Esophagus mucosa (tissue), 1 donor: ENCODE measurements at places on chromosomes 11 and 22. TPM values are rescaled to one million over a fixed set of nuclear protein-coding genes. Genes with fewer than 3 reads are reported as not detected.

The TST gene
- 83.2 TPM for total RNA-seq

The RAB39A gene
- total RNA-seq, result not detected

The L3MBTL2 gene
- total RNA-seq, result 13.2 TPM

The GLYAT gene
- not detected for total RNA-seq

The IGSF22 gene
- total RNA-seq, result not detected

The TEX54 gene
- total RNA-seq, result not detected

DNA sequence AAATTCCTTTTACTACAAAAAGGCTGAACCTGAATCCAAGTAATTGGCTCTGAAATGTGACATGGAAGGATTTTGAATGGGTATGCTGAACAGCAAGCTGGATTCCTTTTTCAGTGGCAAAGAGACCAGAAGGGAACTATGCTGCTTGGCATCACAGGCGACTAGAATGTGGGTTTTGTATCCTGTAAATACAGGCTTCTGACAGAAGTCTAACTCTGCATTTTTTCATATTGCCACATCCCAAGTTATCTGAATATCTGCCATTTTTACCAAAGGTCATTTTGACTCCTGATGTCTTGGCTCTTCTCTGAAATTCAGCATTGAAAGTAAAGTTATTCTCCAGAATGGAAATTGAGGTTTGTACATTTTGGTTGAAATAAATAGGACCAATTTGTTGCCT, 145.7 kb downstream of the ARHGAP42 start:
- no peak for ATAC-seq

DNA sequence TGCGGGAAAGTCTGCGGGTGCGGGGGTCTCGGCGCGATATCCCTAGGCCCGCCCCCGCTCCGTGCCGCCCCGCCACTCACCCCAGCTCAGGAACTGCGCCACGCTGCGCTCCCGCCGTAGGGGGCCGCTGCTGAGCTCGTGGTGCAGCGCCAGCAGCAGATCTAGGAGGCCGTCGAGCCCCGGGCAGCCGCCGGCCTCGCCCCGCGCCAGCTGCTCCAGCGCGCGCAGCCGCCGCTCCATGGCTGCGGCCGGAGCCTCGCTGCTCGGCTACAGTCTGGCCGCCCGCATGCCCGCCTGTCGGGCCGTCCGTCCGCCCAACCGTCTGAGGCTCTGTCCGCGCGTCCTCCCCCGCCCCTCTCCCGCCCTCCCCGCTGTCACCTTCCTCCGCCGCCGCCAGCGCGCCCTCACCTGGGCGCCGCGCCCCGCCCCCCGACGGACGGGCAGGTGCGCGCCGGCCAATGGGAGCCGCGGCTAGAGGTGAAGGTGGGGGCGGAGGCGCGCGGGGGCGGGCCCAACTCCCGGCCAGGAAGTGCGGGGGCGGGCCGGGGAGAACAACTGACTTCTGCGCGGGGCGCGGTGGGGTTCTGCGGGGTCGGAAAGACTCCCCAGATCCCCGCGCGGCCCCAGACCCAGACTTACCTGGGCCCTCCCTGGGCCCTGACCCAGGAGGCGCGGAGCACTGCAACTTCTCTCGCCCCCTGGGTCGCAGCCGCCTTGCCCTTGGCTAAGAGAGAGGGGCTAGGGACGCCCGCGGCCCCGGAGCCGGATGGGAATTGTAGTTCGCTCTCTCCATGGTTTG, at the start of gene CDC42BPG:
Gene CDC42BPG, minus strand, starts transcription at position 324 of the 799 bp plus-strand sequence. Its CDS starts 84 bp downstream, at position 240.
- ATAC-seq, result peak; percentile 66

DNA sequence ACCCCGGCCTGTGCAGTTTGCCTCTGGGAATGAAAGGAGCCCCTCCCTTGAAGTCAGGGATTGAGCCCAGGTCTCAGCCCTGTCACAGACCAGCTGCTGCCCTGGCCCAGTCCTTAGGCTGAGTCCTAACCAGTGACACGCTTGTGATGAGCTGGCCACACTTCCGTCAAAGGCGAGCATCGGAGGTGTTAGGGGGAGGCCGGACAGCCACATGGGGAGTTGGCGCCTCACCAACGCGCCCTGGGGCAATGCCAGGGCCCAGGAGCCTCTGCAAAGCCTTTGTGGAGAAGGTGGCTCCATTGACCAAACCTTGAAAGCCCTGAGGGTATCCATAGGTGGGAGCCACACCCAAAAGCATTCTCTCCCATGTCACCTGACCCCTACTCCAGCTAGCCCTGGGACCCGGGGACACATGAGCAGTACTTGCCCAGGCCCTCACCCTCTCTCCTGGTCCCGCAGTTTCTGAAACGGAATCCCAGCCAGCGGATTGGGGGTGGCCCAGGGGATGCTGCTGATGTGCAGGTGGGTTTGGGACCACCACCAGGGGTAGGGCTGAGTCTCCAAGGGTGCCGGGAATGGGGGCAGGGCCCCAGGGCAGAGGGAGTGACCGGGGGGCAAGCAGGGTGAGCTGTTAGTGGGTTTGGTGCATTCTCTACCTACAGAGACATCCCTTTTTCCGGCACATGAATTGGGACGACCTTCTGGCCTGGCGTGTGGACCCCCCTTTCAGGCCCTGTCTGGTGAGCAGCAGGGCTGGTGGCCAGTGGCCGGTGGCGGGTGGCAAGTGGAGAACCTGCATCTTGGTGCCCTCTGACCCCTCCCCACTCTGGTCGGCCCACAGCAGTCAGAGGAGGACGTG, 3.7 kb downstream of the PTPRCAP start:
- no peak for ATAC-seq

GRCh38 chr11:8329847-8330361, 66.2 kb upstream of the LMO1 start:
- no peak for ATAC-seq

DNA sequence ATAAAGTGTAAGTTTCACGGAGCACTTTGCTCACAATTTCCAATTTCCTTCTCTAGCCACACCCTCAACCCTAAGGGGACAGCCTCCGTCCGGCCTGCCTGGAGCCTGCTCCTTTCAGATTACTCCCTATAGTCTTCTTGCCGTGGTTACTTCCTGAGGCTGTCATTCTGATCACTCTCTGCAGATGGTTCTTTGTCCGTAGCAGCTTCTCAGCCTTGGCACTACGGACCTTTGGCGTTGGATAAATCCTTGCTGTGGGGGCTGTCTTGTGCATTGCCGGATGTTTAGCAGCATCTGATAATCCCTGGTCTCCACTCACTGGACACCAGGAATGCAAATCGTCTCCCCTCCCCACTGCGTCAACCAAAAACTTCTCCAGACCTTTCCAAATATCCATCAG, 447.5 kb upstream of the KIRREL3 start:
- no peak for ATAC-seq

DNA sequence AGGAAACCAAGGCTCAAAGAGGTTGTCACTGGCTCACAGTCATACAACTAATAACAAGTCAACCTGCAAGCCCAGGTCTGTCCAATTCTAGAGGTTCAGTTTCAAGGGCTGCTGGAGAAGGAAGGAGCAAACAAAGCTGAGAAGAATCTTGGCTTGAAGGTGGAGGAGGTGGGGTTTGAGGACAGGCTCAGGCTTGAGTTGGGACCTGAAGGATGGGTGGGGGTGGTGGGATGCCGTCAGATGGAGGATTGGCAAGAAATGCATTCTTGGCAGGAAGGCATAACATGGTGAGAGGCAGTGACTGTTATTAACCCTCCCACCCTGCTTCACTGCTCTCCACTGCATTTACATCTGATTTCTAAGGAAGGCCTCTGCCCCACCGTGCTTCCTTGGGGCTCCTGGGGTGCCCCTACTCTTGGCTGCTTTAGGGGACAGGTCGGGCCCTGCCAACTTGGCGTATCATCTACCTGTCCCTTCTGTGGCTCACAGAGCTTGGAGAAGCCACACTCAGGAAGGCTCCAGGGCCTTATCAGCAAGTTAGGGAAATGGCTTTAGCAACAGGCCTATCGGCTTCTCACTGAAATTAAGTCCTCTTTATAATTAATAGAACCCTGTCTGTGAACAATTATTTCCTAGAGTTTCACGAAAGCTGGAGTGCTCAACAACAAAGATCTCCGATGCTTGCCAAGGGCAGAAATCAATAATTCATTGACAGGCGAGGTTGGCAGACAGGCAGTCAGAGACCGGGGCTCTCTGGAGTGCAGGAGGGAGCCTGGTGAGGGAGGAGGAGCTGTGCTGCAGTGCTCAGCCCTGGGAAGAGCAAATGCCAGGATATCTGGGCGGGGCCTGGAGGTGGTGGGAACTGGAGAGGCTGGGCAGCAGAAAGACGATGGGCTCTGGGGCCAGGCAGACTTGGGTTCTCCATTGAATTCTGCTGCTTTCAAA, 84.9 kb upstream of the NARS2 start:
- peak; percentile 56 for ATAC-seq

DNA sequence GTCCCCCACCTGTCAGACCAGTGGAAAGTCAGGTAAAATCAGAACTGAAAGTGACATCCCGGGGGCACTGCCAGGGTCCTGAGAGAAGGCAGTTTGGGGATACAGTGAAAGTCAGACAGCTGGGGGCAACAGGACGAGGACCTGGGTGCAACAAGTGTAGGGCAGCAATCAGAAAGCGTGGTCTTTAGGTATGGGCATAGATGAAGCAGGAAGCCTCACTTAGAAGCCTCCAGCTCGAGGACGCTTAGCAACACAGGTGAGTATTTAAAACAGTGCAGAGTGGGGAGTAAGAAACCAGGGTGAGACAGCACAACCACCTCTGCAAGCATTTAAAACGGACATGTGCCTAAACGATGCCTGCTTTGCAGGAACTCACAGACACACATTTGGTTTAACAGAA, 64.6 kb upstream of the POU2AF1 start:
- no peak for ATAC-seq

DNA sequence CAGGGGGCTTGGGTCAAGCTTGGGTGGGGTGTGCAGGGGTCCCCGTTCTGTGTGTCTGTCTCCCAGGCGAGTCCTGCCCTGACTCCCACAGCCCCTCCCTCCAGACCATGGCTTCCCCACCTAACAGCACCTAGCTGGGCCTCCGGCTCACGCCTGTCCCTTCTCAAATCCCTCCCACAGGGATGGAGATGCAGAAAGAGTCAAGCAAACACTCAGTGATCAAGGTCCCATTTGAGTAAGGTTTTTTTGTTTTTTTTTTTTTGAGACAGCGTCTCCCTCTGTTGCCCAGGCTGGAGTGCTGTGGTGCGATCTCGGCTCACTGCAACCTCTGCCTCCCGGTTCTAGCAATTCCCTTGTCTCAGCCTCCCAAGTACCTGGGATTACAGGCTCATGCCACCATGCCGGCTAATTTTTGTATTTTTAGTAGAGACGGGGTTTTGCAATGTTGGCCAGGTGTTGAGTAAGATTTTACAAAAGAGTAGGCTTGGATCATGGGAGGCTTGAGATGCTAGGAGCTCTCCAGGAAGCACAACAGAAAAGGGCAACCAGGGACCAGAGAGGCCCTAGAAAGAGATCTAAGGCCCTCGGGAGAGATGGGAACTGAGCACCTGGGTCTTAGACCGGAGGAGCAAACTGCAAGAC, 5.7 kb downstream of the APOBEC3D start:
- ATAC-seq, result no peak

GRCh38 chr22:42376711-42377554, 55.3 kb downstream of the NFAM1 start:
- peak; percentile 27 for ATAC-seq

GRCh38 chr11:58640386-58641023, 18.0 kb downstream of the CNTF start:
- no peak for ATAC-seq

GRCh38 chr11:3201677-3202181, 16.9 kb downstream of the MRGPRG start:
- no peak for ATAC-seq

GRCh38 chr22:37269936-37270678, 12.2 kb upstream of the CYTH4 start:
- ATAC-seq, result no peak

- ATAC-seq, result no peak
These were observed 342.1 kb upstream of the NARS2 start for GRCh38 chr11:78916759-78917158.

DNA sequence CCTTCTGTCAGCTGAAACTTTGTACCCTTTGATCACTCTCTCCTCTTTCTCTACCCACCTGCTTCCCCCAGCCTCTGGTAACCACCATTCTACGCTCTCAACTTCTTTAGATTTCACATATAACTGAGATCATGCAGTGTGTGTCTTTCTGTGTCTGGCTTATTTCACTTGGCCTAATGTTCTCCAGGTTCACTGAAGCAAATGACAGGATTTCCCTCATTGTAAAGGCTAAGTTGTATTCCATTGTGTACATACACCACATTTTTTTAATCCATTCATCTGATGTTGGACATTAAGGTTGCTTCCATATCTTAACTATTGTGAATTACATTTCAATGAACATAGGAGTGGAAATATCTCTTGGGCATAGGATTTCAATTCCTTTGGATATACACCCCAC, 207.6 kb downstream of the MIAT start:
- ATAC-seq, result no peak

DNA sequence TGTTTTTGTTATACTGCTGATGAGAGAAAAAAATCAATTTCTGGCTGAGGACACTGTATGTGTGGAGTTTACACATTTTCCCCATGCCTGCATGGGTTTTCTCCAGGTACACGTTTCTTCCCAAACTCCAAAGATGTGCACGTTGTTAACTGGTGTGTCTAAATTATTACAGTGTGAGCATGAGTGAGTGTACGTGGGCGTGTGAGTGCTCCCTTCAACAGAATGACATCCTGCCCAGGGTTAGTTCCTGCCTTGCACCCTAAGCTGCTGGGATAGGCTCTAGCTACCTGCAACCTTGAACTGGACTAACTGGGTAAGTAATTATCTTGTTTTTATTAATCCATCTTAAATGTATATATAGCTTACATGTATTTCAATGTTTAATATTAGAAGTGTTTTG, 5.5 kb downstream of the NPAT start:
- ATAC-seq, result peak; percentile 64

GRCh38 chr11:32511926-32512325, 71.7 kb upstream of the EIF3M start:
- ATAC-seq, result no peak

- no peak for ATAC-seq
These were observed 1.4 kb downstream of the SLC25A17 start for GRCh38 chr22:40817737-40818136.

DNA sequence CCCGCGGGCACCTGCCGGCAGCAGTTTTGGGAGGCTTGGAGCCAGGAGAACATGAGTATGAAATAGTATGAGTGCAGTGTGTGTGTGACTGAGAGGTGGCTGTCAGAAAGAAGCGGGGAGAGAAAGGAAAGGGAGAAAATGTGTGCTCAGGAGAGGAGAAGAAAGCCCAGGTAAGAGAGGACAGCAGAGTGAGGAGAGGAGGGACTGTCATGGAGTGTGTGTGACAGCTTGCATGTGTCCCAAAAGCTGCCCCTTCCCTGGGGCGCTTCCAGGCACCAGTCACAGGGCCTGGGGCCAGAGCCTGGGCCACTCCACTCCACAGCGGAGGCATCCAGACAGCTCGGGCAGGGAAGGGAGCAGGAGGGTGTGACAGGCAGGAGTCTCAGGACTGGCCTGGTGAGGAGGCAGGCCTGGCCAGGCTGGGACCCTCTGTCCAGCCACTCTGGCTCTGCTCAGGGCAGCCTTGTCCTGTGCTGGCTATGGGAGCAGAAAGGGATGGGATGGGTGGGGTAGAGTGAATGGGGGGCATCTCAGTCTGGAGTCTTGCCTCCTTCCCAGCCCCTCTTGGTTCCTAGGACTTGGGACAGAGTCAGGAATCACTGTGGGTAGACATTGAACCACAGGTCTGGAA, 949 bp downstream of the MMP11 start:
- ATAC-seq, result peak; percentile 12

GRCh38 chr22:27650572-27650971, 151.0 kb downstream of the MN1 start:
- ATAC-seq, result no peak

- no peak for ATAC-seq
These were observed 352.4 kb upstream of the FAT3 start for GRCh38 chr11:91872243-91872642.
